ENCODE measurements at places on chromosomes 7 and 10. TPM values are rescaled to one million over a fixed set of nuclear protein-coding genes. Genes with fewer than 3 reads are reported as not detected.

GRCh38 chr7:141427134-141427533 lies 124.1 kb upstream of the AGK start:
- DNase-seq, result no peak

DNA sequence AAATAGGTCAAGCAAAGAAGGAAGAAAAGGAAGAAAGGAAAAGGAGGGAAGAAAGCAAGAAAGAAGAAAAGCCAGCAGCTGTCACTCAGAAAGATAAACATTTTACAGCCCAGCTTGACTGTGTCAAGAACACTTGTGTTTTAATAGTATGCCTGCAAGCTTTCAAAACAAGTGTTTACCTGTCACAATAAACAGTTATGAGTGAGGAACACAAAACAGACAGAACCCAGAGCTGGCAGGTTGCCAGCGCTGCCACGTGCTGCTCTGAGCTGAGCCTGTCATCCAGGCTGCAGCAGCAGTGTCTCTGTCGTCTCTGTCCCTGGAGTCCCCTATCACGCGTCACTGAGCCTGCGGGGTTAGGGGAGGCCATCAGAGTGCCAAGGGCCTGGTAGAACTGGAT lies 827.6 kb upstream of the AUTS2 start:
- peak; percentile 51 for DNase-seq

DNA sequence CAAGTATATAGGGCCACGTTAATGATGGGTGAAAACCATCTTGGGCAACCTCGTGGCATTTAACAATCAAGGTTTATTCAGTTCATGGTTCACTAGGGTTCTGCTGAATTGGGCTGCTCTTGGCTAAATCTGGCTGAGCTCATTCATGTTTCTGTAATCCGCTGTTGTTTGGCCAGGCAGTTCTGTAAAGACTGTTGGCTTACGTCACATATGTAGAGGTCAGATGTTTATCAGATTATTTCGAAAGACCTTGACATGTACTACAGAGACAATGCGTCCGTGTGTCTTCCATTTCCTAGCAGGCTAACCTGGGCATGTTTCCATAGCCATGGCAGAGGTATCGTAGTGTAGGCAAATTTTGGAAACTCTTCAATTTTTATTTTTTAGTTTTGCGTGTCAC lies 190.0 kb upstream of the ZWINT start:
- no peak for DNase-seq

DNA sequence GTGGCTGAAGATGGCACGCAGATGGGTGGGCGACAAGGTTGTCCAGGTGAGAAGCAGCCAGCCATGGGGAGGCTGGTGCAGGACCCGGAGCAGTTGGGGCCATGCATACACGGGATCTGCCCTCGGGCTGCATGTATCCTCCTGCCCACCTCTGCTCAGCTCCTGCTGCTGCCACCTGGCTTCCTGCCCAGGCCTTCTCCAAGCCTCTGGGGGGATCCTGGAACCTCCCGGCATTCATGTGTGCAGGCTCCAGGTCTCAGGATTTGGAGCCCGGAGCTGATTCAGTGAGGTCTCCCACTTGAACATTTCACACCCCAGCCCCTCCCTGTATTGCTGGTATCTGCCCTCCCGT lies 27.0 kb downstream of the PDGFA start:
- DNase-seq, result no peak

DNA sequence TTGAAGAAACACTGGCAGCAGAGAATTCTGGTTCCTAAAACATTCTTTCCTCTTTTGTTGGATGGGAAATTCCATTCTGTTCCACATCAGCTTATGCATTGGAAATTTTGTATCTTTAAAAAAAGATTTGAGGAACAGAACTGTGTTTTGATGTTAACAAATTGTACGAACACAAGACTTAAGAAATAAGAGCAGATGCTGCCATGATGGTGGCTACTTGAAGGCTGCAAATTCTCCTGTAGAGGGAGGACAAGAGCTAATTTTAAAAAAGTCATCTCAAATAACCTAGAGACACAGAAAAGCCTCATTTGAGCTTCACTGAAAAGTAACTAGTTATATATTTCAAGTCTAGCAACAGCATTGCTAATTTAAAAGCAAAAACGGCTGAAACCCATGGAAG lies 29.8 kb downstream of the NDUFB2 start:
- DNase-seq, result peak; percentile 32

GRCh38 chr10:84845628-84846261 lies 517.4 kb downstream of the CCSER2 start:
- DNase-seq, result peak; percentile 86

DNA sequence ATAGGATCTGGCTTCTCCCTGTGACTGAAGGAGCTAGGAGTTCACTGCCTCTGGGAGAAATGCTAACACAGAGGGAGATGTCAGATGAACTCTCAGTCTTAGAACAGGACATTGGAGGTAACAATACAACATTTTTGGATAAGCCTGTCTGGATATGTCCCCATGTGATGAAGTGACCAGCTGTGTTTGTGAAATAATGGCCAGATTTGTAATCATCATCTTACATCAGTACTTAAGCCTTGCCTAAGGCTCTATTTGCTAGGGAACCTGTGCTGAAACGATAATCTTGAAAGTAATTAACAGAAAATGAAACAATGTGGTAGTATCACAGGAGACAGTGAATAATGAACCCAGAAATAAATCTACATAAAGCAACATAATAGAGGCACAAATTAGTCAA lies 56.2 kb downstream of the CRPPA start:
- DNase-seq, result no peak

- no peak for DNase-seq
These were observed 112.0 kb downstream of the ANK3 start for GRCh38 chr10:60277656-60278055.

DNA sequence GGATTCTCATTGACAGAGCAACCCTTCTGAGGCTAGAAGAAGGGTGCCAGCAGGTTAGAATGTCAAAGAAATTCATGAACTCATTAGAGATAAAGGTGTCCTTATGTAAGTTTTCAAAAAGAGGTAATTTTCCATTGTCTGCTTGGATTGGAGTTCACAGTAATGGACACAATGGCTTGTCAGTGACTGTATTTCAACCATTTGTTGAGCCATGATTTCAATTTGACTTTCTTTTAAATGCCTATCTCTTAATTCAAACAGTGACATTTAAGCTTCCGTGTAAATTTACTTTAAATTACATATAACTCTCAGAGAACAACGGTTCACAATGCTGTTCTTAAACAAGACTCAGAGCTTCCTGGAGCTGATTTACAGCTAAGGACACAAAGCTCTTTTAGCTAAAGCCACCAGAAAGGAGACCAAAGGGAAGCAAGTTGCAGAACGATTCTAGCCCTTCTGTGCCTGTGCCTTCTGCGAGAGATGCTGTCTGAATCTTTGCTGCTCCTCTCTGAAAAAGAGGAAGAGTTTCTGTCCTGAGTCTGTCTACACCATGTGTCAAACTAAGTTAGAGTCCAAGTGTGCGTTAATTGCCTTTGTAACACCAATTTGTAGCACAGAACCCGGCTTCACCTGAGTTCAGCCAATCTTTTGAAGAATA lies 42.2 kb upstream of the PFKP start:
- DNase-seq, result no peak

DNA sequence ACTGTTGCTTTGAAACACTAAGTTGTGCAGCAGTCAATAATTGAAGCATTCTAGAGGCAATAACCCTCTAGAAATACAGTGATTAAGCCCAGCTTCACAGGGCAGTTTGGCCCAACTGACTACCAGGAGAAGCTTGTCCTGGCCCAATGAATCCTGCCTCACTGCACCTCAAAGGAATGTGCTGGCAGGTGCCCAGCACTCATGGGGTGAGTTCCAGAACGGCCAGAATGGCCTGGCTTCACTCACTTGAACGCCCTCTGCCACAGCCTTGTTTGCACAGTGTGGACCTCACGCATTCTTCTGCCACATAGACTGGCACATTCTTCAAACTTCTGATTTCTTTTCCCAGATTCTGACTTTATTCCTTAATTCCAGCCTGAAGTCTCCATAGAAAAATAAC lies 6.6 kb upstream of the ITIH2 start:
- no peak for DNase-seq

GRCh38 chr7:90246171-90246570 lies 1.2 kb downstream of the CFAP69 start:
- no peak for DNase-seq

GRCh38 chr7:15967551-15967950 lies 281.1 kb upstream of the MEOX2 start:
- no peak for DNase-seq

DNA sequence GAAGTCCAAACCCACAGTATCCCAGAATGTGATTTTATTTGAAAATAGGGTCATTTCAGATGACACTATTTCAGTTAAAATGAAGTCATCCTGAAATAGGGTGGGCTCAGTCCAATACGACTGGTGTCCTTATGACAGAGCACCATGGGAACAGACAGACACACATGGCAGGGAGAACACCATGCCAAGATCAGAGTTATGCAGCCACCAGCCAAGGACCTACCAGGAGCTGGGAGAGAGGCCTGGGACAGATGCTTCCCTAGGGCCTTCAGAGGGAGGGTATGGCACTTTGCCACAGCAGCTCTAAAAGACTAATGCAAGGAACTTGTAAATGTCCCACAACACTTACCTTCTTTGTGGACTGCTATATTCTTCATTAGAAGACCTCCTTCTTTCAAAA lies 226.5 kb downstream of the NEBL start:
- no peak for DNase-seq

DNA sequence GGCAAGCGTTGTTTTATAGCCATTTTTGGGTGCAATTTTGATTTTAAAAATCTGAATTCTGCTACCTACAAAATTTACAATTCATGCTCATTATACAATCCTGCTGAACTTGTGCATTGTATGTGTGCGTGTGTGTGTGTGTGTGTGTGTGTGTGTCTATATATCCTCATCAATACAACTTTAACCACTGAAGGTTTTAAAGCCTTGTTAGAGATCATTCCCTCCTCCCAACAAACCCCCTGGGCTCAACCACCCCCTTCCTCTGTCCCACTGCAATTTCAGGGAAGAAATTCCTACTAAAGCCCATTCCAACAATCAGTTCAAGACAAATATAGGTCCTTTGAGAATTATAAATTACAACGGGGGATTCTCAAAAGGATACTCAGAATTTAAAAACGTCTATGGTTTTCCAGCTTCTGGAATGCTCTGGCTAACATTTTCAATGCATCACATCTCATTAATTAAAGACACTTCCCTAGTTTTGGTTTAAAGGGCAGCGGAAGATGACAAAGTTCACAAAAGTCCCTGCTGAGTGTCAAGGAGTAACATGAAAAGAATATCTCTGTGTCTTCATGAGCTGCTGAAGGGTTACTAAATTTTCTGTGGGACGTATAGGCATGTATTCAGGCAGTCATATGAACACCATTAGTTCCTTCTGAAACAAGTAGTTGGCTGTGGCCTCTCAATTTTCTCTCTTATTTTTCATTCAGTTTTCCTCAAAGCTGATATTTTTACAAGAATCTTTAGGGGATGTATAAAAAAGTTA lies 889 bp upstream of the SEMA3A start:
- no peak for DNase-seq

- DNase-seq, result no peak
These were observed 13.4 kb upstream of the RASSF4 start for GRCh38 chr10:44946205-44946604.

DNA sequence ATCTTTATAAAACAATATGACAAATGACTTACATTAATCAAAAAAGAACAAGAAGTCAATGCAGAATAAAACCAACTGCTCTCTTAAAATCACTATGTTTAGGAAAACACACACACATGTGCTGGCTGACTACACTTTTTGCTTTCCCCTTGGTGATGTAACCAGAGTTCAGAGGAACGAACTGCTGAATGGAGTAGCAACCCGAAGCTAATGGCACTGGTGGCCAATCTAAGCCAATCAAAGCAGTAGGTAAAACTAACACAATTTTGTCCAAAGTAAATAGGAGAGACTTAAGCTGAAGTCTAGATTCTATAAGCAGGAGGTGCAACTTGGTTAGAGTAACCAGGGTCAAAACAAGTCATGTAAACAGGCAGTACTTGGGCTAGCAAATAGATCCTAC lies 33.2 kb upstream of the CUBN start:
- DNase-seq, result no peak

DNA sequence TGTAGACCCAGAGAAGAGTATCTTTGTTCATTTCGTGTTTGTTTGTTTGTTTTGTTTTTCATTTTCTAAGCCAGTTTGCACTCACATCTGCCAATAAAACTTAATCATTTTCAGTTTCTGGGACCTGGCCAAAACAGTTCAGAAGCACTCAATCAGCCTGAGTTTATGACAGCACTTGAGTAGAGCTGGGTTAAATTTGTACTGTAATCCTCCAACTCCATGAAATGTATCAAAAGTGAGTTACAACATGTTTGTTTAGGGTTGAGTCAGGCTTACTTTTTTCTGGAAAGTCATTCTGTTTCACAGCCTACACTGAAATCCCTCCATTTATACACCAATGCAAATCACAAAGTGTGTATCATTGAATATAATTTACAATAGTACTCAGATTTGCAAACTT lies 91.9 kb downstream of the ZWINT start:
- DNase-seq, result no peak

DNA sequence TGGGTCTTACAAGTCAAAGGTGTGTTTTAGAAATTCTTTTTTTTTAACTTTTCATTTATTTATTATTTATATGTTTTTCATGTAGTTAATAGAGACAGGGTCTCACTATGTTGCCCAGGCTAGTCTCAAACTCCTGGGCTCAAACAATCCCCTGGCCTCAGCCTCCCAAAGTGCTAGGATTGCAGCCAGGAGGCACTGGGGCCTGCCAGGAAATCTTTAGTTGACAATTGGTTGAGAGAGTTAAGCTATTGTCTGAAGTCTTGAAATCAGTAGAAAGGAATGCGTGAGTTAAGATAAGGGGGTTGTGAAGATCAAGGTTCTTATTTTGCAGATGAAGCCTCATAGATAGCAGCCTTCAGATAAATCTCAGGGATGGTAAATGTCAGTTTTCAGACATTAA lies 245.4 kb upstream of the GALNT17 start:
- DNase-seq, result no peak

GRCh38 chr10:119270762-119271366 lies 63.5 kb downstream of the GRK5 start:
- DNase-seq, result no peak

GRCh38 chr10:76112826-76113150 lies 681.4 kb downstream of the LRMDA start:
- DNase-seq, result no peak

DNA sequence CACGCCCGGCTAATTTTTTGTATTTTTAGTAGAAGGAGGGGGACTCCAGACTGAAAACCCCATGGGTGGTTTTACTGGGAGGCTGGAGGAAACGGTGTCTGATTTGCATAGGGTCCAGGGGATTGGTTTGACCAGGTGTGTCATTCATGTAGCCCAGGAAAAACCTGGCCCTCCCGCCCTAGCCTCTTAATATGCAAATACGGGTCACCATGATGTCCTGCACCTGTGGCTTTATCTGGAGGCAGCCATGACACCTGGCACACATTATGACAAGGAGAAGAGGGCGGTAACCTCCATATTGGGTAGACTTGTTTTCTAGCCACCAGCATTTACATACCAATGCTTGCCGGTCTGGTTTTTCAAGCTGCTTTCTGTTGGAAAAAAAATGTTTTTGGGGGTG lies 68.0 kb downstream of the TRIL start:
- DNase-seq, result no peak

Gene CUL2
- polyA plus RNA-seq, result 16.1 TPM

Gene WNT2
- 0.24 TPM for polyA plus RNA-seq

Gene CDC14C
- not detected for polyA plus RNA-seq

Gene TBXAS1
- 3.7 TPM for polyA plus RNA-seq

Gene TAF6
- polyA plus RNA-seq, result 124 TPM

Gene OR2AE1
- not detected for polyA plus RNA-seq

Gene C10orf67
- polyA plus RNA-seq, result 0.27 TPM

Gene CH25H
- 1.3 TPM for polyA plus RNA-seq

Gene ERCC6
- 4.2 TPM for polyA plus RNA-seq

Gene CCL24
- 1.4 TPM for polyA plus RNA-seq

Gene SEMA3E
- polyA plus RNA-seq, result 0.31 TPM
